T-helper 17 cell (primary cell): ENCODE measurements at places on chromosomes 4 and X.

DNA sequence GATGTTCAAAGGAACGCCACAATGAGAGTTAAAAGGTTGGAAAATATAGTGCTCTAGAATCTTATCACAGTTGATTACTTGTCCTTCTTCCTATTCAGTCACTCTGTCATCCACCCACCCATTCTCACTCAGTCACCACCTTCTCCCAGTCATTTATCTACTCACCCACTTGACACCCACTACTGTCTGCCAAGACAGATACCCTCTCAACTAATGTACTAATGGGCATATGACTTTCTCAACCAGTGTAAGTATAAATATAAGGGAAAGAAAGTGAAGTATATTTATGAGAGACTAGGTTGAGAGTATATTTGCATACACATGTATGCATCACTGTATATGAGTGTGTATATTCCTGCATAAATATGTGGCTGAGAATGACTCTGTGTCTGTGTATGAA, 20.0 kb downstream of the MID2 start:
- DNase-seq, result no peak

GRCh38 chrX:50910685-50911176, at the start of gene BMP15:
BMP15 (plus strand) TSS chrX:50910735; CDS start chrX:50910784, 49 bp downstream.
- DNase-seq, result no peak

DNA sequence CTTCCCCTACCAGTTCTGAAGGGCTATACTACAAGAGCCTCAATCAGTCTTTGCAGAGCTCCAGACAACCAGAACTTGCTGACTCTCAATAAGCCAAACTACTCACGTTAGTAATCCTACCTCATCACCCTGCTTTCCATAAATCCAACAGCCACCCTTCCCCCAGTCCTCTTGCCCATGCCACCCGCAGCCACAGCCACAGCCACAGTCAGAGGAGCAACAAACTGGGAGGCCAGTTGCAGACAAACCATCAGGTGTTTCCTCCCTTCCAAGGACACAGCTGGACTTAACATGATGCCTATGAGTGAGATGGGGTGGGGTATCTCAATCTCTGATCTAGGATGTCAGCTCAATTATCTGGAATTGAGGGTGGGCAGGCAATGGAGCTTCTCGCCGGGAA, 1.0 kb downstream of the GABRA3 start:
- no peak for DNase-seq

DNA sequence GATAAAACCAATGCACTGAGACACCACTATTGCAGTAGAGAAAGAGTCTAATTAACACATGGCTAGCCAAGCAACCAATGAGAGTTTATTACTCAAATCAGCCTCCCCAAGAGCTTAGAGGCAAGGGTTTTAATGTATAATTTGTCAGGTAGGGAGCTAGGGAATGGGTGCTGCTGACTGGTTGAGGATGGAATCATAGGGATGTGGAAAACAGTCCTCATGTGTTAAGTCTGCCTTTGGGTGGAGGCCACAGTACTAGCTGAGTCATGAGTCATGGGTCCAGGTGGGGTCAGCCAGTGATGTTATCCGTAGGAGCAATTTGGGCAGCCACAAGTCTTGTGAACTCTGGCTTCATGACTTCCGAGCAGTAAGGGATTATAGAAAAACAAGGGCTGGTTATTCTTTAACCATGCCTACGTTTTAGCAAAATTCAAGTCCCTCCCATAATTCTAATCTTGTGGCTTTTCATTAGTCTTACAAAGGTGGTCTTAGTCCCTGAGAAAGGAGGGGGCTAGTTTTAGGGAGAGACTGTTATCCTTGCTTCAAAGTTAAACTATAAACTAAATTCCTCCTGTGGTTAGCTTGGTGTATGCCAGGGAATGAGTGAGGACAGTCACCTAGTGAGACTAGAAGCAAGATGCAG, 25.1 kb upstream of the PLAC8 start:
- no peak for DNase-seq

DNA sequence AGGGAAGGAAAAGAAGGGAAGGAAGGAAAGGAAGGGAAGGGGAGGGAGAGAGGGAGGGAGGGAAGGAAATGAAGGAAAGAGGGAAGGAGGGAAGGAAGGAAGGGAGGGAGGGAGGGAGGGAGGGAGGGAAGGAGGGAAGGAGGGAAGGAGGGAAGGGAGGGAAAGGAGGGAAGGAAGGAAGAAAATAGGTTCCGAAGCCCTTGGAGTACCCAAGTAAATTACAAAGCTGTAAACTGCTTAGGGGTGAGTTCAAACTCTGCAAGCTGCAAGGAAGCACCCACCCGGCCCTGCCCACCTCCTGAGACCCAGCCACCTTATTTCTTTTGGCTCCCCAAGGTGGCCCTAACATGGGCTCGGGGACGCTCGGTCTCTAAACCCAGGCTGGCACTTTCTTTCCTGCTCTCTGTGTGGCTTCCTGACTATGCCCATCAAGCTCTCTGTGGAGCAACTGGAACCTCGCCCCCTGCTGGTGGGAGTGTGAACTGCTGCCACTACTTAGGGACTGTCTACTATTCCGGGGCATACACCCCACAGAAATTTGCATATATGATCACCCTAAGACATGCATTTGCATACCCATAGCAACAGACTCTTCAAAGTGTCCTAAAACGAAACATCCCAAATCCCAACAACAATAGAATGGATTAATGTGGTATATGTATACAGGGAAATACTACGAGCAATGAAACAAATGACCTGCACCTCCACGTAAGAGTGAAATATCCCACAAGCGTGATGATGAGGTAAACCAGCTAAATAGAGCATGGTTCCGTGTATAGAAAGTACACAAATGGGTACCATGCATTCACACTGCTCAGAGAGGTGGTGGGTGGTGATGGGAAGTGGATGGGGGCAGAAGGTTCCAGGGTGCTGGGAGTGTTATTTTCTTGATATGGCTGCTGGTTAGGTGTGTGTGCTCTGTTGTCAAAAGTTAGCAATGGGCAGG, 151.7 kb upstream of the TBL1X start:
- DNase-seq, result peak; percentile 67

GRCh38 chr4:113052379-113052951, 3.0 kb downstream of the ANK2 start:
- no peak for DNase-seq

GRCh38 chrX:5155301-5155700, 1073.4 kb downstream of the NLGN4X start:
- no peak for DNase-seq

DNA sequence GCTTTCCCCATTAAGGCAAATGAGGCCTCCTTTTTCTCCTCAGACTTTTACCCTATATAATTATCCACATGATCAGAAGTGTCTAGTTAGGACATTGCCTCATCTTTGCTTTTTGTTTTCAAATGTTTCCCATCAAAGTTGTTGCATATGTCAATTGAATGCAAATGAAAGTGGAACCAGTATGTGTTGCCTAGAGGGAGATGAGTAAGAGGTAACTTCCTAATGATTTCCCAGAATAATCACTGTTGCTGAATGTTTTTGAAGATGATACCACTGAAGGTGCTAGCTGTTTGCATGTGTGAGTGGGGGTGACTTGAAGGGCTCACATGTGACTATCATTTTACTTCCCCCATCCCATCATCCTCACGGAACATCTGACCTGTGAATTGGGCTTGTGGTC, 33.9 kb downstream of the PAK3 start:
- DNase-seq, result no peak

DNA sequence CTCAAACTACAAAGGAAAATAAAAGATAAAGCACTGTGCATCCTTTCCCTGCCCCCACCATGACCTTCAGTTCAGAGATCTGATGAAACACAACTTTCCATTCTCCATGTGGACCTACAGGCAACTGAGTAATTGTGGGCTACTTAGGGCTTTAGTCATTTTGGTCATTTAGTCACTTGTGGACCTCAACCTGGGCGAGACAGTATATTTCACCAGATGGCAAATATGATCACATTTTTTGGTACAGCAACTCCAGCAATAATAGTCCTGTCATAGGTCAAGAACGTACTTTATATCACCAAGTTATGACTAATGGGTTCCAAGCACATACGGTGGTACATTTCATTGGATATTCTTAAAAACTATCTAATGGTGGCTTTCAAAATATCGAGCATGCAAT, 141.2 kb downstream of the PDGFC start:
- no peak for DNase-seq

DNA sequence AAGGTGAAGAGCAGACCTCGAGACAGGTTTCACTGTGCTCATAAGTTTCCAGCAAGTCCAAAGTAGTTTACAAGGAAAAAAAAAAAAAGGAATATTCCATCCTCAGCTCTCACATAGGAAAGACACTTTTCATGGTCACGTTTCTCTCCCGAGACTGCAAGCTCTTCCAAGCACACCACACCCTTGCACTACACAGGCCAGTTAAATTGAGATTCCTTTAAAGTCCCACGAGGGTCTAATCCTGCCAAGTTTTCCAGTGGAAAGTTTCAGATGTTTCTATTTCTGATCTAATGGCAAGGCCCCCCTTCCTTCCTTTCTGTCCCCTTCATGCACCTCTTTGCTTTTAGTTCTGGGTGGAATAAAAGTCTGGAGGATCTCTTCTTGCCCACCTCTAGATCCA, 67.9 kb upstream of the PCDH19 start:
- no peak for DNase-seq

GRCh38 chrX:9578083-9578779, 113.4 kb downstream of the TBL1X start:
- no peak for DNase-seq

GRCh38 chr4:13983189-13983790, 355.8 kb upstream of the BOD1L1 start:
- no peak for DNase-seq

GRCh38 chrX:39063037-39063436, 261.8 kb downstream of the MID1IP1 start:
- no peak for DNase-seq

GRCh38 chr4:90215286-90215685, 88.1 kb downstream of the CCSER1 start:
- no peak for DNase-seq

- DNase-seq, result no peak
Observed at GRCh38 chr4:151641167-151641566, 119.6 kb downstream of the GATB start.

GRCh38 chrX:49072712-49073095, 1.1 kb downstream of the PRAF2 start:
- no peak for DNase-seq

DNA sequence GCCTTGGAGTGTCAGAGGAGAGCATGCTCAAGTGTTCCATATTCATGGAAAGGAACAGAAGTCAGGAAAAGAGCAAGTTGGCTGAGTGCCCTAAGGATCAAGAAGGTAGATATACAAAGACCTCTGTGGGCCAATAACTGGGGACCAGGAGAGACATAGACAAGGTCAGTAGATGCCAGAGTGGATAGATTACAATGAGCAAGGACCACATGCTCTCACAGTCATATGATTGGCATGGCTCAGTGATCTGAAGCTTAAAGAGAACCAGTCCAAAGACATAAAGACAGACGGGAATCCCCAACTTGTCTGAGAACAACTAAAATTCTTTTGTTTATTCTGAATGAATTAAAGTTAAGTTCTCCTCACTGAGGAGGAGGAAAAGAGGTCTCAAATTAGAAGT, 289.7 kb downstream of the HS3ST1 start:
- DNase-seq, result no peak

DNA sequence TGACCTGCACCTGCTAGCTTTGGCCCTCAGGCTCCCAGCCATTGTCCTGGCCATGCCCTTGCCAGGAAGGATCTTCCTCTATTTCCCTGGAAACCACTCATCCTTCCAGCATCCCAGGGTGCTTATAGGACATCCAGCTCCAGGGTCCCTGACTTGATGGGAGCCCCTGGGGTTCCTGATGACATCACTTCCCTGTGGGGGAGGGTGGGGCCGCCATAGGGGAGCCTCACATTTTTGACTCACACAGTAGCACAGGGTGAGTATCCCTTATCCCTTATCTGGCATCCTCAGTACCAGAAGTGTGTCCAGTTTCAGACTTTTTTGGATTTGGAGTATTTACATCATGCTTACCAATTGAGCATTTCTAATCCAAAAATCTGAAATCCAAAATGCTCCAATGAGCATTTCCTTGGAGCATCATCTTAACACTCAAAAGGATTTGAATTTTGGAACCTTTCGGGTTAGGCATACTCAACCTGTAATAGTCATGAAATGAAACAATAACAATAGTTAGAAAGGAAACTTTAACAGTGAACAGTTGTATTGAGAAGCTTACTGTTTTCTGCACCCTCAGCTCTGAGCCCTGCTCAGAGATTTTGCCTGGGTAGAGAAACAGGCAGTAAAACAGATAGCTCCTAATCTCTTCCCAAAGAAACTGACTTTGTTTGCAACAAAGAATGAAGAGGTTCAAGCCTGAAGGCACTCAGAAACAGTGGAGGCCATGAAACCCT, 22.1 kb downstream of the TNIP2 start:
- DNase-seq, result no peak

- no peak for DNase-seq
Observed at GRCh38 chr4:1711055-1711570, 1.0 kb downstream of the SLBP start.

DNA sequence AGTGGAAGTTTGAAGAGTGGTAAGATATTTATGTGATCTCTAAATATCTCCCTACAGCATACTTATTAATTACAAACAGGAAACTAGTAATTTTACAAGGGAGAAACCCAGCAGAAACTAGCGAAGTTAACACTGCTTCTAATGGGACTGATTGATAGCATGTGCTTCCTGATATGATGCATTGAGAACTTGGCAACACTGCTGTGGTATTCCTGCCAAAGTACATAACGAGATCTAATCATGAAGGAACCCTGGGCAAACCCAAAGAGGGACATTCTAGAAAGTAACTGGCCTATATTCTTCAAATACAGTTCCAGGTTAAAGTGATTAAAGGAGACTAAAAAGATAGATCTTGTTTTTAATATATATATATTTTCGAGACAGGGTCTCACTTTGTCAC, 4.6 kb upstream of the GPR34 start:
- no peak for DNase-seq

DNA sequence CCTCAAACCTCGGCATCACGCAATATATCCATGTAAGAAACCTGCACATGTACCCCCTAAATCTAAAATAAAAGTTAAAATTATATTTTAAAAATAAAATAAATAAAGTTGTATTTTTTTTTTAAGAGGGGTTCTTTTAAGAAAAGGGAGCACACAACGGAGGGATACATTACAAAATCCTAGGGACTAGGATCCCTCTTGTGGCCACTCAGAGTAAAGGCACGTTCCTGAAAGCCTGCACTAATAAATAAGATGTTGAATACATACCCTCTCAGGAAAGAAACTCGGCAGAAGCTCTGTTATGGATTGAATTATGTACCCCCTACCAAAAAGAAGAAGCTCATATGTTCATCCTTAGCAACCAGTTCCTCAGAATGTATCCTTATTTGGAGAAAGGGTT, 50.9 kb upstream of the PRDX4 start:
- DNase-seq, result no peak

DNA sequence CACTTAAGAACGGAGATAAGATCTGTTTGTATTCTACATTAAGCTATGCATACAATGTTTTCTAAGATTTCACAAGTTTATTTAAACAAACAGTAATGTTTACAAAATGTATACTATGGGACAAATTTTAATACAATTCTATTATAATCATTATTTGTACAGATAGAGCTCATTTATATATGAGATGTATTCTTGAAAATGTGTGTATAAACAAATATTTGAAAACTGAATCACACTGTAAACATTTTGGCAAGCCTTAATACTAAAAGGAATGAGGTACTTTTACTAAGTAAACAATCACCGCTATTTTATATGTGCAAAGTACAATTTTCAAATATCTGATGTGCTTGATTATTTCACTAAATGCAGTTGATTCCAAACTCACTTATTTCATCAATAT, 119.2 kb upstream of the MAB21L2 start:
- DNase-seq, result no peak

- DNase-seq, result no peak
Observed at GRCh38 chrX:34371754-34372153, 239.6 kb upstream of the FAM47A start.
